Smooth muscle cell of the pulmonary artery (primary cell): ENCODE measurements at places on chromosomes 7 and 10. TPM values are rescaled to one million over a fixed set of nuclear protein-coding genes. Genes with fewer than 3 reads are reported as not detected.

TCTN3 gene
- total RNA-seq: 65.6 and 66.6 TPM in 2 replicates

EN2 gene
- not detected in 2 replicates for total RNA-seq

OR13A1 gene
- not detected in 2 replicates for total RNA-seq

NAT16 gene
- not detected in 2 replicates for total RNA-seq
